ENCODE measurements at places on chromosomes 2 and 18.

DNA sequence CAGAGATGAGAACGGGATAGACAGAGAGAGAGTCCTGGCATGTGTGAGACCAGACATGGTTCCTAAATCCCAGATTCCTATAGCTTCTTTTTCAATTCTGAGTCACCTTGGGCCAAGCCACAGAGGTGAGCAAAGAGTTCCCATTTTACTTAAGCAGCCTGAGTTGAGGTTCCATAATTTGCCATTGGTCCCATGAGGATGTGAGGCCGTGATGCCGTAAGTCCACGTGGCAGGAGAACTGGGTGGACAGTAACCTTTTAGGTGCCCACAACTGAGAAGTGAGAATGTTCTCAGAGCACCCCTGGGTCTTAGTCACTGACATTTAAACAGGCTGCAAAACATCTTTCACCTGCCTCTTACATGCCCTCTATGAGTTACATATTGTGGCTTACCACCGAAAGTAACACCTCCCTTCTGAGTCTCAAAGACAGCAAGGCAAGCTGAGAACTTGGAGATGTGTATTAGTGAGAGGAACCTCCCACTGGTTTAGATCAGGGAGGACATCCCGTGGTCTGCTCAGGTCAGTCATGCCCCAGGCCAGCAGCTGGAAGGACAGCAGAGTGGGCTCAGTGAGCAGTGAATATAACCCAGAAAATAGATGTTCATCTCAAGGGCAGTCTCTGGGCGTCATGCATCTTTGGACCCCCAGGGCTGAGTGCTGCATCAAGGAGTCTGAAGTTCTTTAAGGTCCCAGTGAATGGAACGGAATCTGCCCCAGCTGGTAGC is 127.9 kb upstream of the LGALSL start:
- DNase-seq = peak; percentile 52

- DNase-seq = no peak
Measured at GRCh38 chr2:159202568-159203071, 83.9 kb downstream of the WDSUB1 start.

- DNase-seq = no peak
Measured at GRCh38 chr2:194077366-194077765, 1579.7 kb upstream of the SLC39A10 start.

DNA sequence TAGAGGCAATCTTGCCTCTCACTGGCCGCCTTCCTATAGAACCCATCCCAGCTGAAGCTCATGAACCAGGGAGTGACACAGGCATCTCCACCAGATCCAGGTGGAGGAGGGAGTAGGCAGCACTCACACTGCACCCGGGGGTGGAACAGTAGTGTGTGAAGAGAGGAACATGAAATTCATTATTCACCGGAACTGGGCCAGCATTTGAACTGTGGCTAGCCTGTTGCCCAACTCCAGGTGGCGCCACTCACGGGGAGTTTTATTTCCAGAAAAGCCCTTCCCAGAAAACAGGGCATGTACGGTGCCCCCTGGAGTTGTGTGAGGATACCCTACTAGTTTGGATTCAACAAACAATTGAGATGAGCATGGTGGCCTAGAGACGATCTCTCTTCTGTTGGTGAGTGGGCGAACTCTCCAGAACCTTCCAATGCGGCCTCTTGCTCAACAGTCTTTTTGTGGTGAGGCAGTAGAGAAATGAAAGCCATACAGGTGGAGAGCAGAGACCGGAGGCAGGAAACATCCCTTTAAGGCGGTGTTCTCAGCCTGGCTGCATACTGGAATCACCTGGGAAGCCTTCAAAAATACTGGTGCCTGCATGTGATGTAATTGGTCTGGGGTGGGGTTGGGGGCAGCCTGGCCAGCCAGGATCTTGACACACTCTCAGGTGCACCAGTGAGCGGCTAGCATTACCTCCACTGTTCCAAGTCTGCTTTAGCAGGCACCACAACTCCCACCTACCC is 73.5 kb upstream of the NEDD4L start:
- DNase-seq = no peak

- DNase-seq = no peak
Measured at GRCh38 chr18:58823412-58823811, 41.3 kb upstream of the ZNF532 start.

GRCh38 chr2:226971084-226971483 is 135.2 kb downstream of the RHBDD1 start:
- DNase-seq = no peak

DNA sequence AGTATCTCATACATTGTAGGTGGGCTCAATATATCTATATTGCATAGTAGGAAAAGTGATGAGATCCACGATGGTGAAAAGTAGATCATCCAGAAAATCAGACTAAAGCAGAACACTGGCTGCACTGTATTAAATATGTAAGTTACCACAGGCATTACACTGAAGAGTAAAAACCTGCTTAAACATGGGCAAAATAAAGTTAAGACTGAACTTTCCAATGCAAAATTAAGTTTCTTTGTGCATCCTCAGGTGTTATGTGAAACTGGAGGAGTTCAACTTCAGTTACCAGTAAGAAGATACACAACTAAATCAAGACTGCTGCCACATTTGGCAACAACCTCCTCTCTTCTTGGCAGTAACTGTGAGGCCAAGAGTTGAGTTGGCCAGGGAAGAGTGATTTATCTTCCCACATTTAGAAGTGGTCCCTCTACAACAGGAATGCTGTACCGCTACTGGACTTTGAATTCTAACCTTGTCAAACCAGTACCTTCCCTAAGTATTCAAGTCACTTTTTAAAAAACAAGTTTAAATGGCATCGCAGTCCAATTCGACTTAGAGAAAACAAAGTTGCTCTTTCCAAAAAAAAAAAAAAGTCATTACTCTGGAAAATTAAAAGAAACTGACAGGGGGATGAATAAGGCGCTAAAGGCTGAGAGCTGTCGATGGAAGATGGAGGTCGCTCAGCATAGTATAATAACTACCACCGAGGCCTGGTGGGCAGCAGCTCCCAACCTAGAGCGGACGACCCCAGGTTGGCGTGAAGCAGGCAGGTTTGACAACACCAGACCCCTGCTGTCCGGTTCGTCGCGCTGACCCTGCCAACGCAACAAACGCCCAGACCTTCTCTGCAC is 1.1 kb downstream of the MAP4K3 start:
- DNase-seq = no peak

DNA sequence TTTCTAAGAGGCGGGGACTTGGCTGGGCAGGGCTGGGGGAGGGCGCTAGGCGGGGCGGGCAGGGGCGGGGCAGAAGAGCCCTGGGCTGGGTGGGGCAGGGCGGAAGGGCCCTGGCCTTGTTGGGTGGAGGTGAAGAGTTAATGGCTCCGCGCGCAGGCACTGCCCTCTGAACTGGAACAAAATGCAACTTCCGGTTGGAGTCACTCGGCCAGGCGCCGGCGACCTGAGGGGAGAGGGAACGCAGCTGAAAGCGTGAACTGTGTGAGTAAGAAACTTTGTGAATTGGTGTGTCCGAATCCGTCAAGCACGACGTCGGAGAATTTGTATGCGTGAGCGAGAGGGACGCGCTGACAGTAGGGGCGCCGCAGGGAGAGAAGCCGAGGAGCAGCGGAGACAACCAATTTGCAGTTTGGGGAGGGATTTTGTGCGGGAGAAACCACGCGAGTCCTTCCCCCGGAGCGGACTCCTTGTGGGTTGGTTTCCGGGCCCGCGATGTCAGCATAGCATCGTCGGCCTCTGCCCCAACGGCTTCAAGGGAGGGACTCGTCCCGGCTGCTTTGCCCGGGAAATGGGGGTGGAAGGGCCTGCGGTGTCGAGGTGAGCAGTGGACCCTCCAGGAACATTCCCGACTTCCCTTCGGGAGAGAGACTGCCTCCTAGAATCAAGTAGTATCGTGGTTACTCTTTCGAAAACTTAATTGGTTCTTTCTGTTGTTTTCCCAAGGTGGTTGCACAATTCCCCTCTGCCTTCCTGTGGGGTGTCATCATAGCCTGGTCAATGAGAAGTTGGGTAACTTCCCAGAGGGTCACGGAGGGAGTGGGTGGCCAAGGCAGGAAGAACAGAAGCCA is at the start of gene TANK:
Gene TANK, plus strand, starts transcription at position 203 of the 848 bp plus-strand sequence. CDS start 19,235 bp downstream, outside the sequence.
- DNase-seq = peak; percentile 80

DNA sequence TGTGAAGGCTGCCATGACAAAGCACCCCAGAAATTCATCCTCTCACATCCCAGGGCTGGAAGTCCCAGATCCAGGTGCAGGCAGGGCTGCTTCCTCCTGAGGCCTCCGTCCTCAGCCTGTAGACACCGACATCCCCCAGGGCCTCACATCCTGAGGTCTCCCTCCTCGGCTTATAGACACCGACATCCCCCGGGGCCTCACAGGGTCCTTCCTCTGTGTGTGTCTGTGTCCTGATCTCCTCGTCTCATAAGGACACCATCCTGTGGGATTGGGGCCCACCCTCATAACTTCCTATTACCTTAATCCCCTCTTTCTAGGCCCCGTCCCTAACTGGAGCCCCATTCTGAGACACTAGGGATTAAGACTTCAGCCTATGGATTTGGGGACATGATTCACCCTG is 92.0 kb upstream of the SNTG2 start:
- no peak for DNase-seq

GRCh38 chr2:31606509-31606908 is 25.8 kb upstream of the SRD5A2 start:
- DNase-seq = no peak

DNA sequence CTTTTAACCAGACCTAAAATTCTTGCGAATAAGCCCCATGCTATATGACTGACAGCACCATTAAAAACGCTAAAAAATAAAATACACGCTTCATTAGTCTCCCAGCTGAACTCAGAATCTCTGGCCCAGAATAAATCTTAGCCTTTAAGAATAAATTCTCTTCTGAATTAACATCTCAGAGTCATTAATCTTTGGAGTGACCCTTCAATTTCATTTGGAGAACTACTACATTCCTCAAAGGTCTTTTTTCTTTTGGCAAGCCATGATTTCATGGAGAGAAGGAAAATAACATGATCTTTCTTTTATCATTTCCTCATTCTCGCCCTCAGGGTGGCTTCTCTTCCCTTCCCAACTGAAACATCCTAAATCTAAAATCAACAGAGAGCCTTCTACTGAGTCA is 259.0 kb downstream of the AFF3 start:
- DNase-seq = no peak

GRCh38 chr2:43776324-43776723 is 2.5 kb downstream of the DYNC2LI1 start:
- no peak for DNase-seq

DNA sequence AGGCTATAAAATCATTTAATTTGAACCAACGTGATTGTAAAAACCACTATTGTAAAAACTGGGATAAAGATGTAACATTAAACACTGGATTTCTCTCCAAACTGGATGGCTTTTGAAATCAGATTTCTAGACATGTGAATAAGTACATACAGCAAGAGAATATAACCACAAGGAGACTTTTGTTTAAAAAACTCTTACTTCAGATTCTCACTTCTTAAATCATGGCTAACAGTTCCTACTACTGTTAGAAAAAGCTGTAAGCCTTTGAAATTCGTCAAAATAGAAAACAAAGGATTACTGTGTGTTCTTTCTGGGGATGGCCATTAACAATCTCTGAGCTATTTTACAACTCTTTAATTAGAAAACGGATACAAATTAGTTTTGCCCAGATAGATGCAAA is 39.4 kb upstream of the SH3BP4 start:
- DNase-seq = no peak
